ENCODE measurements at places on chromosomes 4 and X. TPM values are rescaled to one million over a fixed set of nuclear protein-coding genes. Genes with fewer than 3 reads are reported as not detected.

The TMSB4X gene
- 7,873 TPM for total RNA-seq

The RBMXL3 gene
- not detected for total RNA-seq

The SPANXD gene
- total RNA-seq: not detected

The PDK3 gene
- total RNA-seq: 45.1 TPM

The HSFX3 gene
- total RNA-seq: not detected

The XG gene
- total RNA-seq: not detected

The SMIM31 gene
- total RNA-seq: not detected

The GCNA gene
- 10.7 TPM for total RNA-seq

The VCX3A gene
- not detected for total RNA-seq

The YIPF6 gene
- total RNA-seq: 25.8 TPM

The GSX2 gene
- not detected for total RNA-seq

Data from activated T-helper 17 cell treated with anti-CD3 and anti-CD28 coated beads, Interleukin-2, amount 50 U/mL, for 72 hours (primary cell).